Naive B cell (primary cell): ENCODE measurements at places on chromosomes 5 and 9. TPM values are rescaled to one million over a fixed set of nuclear protein-coding genes. Genes with fewer than 3 reads are reported as not detected.

The OR1J2 gene
- polyA plus RNA-seq: not detected

The PCDHA9 gene
- polyA plus RNA-seq: not detected

The SPAAR gene
- polyA plus RNA-seq: not detected

The PCDHAC2 gene
- polyA plus RNA-seq: not detected

The SV2C gene
- not detected for polyA plus RNA-seq

The GPRIN1 gene
- polyA plus RNA-seq: 0.16 TPM

The PCDHGA11 gene
- not detected for polyA plus RNA-seq

The CDO1 gene
- polyA plus RNA-seq: not detected

The PRUNE2 gene
- polyA plus RNA-seq: 0.65 TPM
